Spinal cord (tissue), 10 donors: ENCODE measurements at places on chromosomes 2 and 18. TPM values are rescaled to one million over a fixed set of nuclear protein-coding genes. Genes with fewer than 3 reads are reported as not detected.

DNA sequence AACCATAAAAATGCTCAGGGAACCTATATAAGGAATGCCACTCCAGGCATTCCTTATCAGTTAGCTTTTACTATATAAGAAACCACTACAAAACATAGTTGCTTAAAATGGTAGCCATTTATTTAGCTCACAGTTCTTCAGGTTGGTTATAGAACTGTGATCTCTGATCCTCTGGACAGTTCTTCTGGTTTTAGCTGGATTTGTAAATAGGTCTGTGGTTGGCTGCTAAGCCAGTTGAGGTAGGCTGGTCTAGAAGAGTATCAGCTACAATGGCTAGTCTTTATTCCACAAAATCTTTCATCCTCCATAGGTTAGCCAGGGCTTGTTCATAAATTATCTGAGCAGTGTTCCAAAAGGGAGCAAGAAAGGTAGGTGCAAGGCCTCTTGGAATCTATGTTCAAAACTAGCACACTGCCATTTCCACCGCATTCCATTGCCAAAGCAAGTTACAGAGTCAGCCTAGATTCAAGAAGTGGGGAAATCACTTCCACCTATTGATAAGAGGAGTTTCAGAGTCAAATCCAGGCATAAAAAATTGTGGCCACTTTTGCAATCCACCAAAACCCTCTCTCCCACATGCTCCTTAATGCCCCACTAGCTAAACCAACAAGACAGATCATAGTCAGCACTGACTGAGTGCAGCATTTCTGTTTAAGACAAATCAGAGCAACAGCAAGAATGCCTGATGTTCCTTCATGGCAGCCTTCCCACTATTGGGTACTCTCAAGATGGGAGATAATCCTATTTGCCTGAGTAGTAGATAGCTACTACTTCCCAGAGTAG lies 146.4 kb downstream of the IRS1 start:
- no peak overlapping the region for H3K27ac ChIP-seq
- no peak overlapping the region for H3K4me3 ChIP-seq
- no peaks in the 10 kb centered on the region for H3K27me3 ChIP-seq
- no peaks in the 10 kb centered on the region for H3K36me3 ChIP-seq
- peaks cover 13% of the 10 kb centered on the region for H3K4me1 ChIP-seq

GRCh38 chr18:48820483-48821250 lies 130.1 kb downstream of the SMAD7 start:
- H3K27ac ChIP-seq, result no peak overlapping the region
- peaks cover 49% of the 10 kb centered on the region for H3K36me3 ChIP-seq

- no peak overlapping the region for H3K4me3 ChIP-seq
- no peak overlapping the region for H3K27ac ChIP-seq
- no peaks in the 10 kb centered on the region for H3K27me3 ChIP-seq
- H3K36me3 ChIP-seq, result no peaks in the 10 kb centered on the region
Observed at GRCh38 chr2:71713581-71714580, 260.5 kb downstream of the DYSF start.

Gene TNFRSF11A
- total RNA-seq, result 2.3 TPM

DNA sequence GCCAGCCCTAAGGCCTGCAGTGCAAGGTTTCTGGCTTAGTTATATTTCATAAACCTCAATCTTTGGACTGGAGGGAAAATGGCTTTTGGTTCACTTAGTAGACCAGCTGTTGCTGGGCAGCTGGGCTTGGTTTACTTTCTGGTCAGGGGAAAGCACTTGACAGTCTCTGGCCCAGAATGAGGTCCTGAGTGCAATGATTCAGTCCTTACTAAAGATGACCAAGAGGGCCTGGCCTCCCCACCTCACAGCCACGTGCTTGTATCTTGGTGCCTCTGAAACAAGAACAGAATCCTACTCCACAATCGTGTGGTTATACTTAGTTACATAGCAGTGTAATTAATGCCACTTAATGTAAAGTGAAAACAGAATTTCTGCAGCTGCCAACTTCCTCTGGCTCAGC lies 325.5 kb upstream of the MEIS1 start:
- H3K4me3 ChIP-seq, result no peak overlapping the region
- H3K36me3 ChIP-seq, result no peaks in the 10 kb centered on the region
- no peaks in the 10 kb centered on the region for H3K27me3 ChIP-seq
- no peaks in the 10 kb centered on the region for H3K4me1 ChIP-seq
- no peak overlapping the region for H3K27ac ChIP-seq

Gene SERPINB10
- 0.33 TPM for total RNA-seq

GRCh38 chr2:240596491-240596931 lies 10.0 kb downstream of the CAPN10 start:
- peaks cover 98% of the 10 kb centered on the region for H3K36me3 ChIP-seq
- DNase-seq, result no peak
- H3K4me3 ChIP-seq, result no peak overlapping the region
- H3K4me1 ChIP-seq, result peaks cover 41% of the 10 kb centered on the region

DNA sequence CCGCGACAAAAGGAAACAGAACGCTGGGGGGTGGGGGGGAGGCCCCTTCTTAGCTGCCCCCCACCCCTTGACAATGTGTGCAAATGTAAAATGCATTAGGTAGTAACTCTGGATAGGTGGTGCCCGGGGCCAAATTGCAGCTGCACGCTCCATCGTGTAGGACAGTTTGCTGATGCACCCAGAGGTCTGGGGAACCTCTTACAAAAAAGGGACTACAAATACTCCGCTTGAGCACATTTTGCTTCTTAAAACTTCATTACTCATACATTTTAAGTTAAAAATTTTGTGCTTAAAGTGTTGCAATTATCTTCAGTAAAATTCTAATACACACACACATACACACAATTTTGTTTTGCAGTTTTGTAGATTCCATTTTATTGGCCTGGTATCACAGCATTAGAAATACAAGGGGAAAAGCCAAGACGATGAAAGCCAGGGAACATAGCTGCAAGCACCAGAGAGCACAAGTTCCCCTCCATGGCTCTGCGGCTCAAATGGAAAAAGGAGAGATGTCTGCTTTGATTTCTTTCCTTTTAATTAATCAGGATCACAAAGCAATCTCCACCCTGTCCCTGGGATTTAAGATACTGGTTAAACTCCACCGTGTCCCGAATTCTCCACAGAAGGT lies 582.1 kb downstream of the ZEB2 start:
- H3K27ac ChIP-seq, result peak overlapping the region; percentile 57
- no peak for DNase-seq
- peaks cover 6% of the 10 kb centered on the region for H3K4me1 ChIP-seq
- peak overlapping the region; percentile 53 for H3K4me3 ChIP-seq
- peaks cover 2% of the 10 kb centered on the region for H3K27me3 ChIP-seq

Gene DNAJB2
- 81.5 TPM for total RNA-seq

- DNase-seq, result no peak
- H3K27ac ChIP-seq, result no peak overlapping the region
- no peaks in the 10 kb centered on the region for H3K4me1 ChIP-seq
- no peak overlapping the region for H3K4me3 ChIP-seq
- H3K36me3 ChIP-seq, result no peaks in the 10 kb centered on the region
- H3K27me3 ChIP-seq, result no peaks in the 10 kb centered on the region
Observed at GRCh38 chr2:212494418-212495020, 44.1 kb downstream of the ERBB4 start.

DNA sequence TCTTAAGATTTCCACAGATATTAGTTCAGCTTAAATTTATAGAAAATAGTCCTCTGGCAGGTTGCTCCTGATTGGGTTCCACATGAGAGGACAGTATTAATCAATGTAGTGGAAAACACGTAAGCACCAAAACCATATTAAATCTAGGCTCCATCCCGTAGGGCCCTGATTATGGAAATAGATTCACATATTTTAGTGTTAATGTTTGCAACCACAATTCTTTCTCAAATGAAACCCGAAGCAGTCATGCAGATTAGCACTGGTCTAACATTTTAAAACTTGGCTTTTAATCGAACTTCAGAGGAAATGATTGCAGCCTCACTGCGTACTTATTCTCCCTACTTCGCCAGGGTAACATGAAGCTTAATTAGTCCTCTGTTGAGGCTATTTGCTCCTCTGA lies 60.9 kb downstream of the METTL4 start:
- H3K4me1 ChIP-seq, result no peaks in the 10 kb centered on the region
- no peak overlapping the region for H3K4me3 ChIP-seq
- no peaks in the 10 kb centered on the region for H3K36me3 ChIP-seq
- no peak for DNase-seq

GRCh38 chr18:45379903-45380302 lies 235.4 kb upstream of the SLC14A2 start:
- no peak for DNase-seq
- H3K4me3 ChIP-seq, result no peak overlapping the region
- no peaks in the 10 kb centered on the region for H3K36me3 ChIP-seq
- no peaks in the 10 kb centered on the region for H3K27me3 ChIP-seq
- no peak overlapping the region for H3K27ac ChIP-seq

DNA sequence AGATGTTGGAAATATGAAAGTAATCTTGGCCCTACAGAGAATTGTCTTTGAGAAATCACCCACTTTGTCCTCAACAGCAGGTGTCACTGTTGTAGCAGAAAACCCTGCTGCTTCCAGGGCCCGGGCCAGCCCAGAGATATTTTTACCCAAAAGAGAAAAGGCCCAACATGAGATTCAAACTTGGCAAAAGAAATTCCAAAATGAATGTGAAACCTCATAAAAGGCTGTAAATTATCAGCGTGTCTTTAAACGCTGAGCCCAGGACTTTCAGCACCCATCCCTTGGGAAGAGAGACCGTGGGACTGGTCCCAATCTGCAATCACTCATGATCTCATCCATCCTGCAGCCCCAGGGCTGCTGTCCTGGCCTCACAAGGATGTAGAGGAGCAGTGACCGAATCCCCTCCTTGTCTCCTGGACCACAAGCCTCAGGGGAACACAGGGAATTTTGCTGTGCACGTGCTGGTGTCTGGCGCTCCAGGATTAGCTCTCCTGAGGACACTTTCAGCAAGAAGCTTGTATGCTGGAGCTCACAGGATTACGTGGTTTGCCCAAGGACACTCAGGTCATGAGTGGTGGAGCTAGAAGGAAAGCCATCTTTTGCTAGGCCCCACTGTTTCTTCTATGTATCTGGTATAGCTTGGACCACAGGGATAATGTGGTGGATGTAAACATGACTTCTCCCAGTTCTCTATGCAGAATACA lies 202.1 kb downstream of the RNF144A start:
- no peaks in the 10 kb centered on the region for H3K36me3 ChIP-seq
- H3K27me3 ChIP-seq, result no peaks in the 10 kb centered on the region
- peak; percentile 28 for DNase-seq
- peaks cover 4% of the 10 kb centered on the region for H3K4me1 ChIP-seq
- no peak overlapping the region for H3K4me3 ChIP-seq

GRCh38 chr2:85886141-85886540 lies 2.6 kb downstream of the ST3GAL5 start:
- no peak overlapping the region for H3K4me3 ChIP-seq
- H3K4me1 ChIP-seq, result peaks cover 46% of the 10 kb centered on the region
- DNase-seq, result no peak
- no peaks in the 10 kb centered on the region for H3K27me3 ChIP-seq
- H3K27ac ChIP-seq, result peak overlapping the region; percentile 82
